Psoas muscle (tissue), 8 donors: ENCODE measurements at places on chromosomes 2 and 18.

- DNase-seq, result no peak
Observed at GRCh38 chr2:8453904-8454302, 228.0 kb upstream of the ID2 start.

DNA sequence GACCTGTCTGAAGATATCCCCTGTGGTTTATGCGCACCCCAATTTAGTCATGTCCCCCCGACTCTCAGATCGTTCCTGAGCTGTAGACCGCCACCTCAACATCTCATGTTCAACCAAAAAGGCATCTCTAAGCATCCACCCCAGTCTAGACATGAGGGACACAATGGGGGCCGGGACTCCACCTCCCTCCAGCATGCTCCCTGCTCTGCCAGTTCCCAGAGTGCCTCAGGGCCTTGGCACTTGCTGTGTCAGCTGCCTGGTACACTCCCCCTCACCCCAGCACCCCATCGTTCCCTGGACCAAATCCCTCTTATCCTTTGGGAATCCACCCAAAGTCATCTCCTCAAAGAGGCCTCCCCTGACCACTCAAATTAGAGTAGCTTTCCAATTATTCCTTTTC, 22.2 kb downstream of the TNS1 start:
- DNase-seq, result no peak

GRCh38 chr2:119549241-119549640, 5.0 kb downstream of the CFAP221 start:
- DNase-seq, result no peak

GRCh38 chr2:10091182-10091888, 11.1 kb upstream of the CYS1 start:
- DNase-seq, result no peak

- DNase-seq, result no peak
Observed at GRCh38 chr2:2701176-2701781, 370.2 kb upstream of the MYT1L start.
